T-helper 1 cell treated with Interleukin-12 subunit alpha and Interleukin-12 subunit beta and Interleukin-4 antibody, amounts not matched to agents 30 ng/mL and 1 ng/mL, for 36 hours (primary cell): ENCODE measurements at places on chromosomes 6 and 20. TPM values are rescaled to one million over a fixed set of nuclear protein-coding genes. Genes with fewer than 3 reads are reported as not detected.

The FOXC1 gene
- total RNA-seq: 0.07 TPM in 1 of 2 replicates, not detected in the other

The MACROD2 gene
- not detected in 2 replicates for total RNA-seq

The NNAT gene
- not detected in 2 replicates for total RNA-seq

The GSTA3 gene
- not detected in 2 replicates for total RNA-seq

The OSER1 gene
- 25.3 and 26.0 TPM in 2 replicates for total RNA-seq

The LAMA4 gene
- total RNA-seq: not detected in 2 replicates

The ENPP3 gene
- total RNA-seq: 1.5 and 2.2 TPM in 2 replicates

The MROH8 gene
- total RNA-seq: 0.98 and 1.0 TPM in 2 replicates

The GHRH gene
- total RNA-seq: not detected in 2 replicates

The SEL1L2 gene
- not detected in 2 replicates for total RNA-seq

The CDK19 gene
- total RNA-seq: 16.8 and 20.6 TPM in 2 replicates

The TRIM31 gene
- total RNA-seq: not detected in 2 replicates
